ENCODE measurements at places on chromosomes 6 and 20. TPM values are rescaled to one million over a fixed set of nuclear protein-coding genes. Genes with fewer than 3 reads are reported as not detected.

GRCh38 chr6:122116835-122117627 is 282.4 kb upstream of the HSF2 start:
- H3K27me3 ChIP-seq, result peaks cover 32% of the 10 kb centered on the region
- H3K27ac ChIP-seq, result no peak overlapping the region
- H3K4me1 ChIP-seq, result no peaks in the 10 kb centered on the region
- no peak overlapping the region for H3K4me3 ChIP-seq

GRCh38 chr6:25560865-25561264 is 91.2 kb upstream of the SCGN start:
- H3K27me3 ChIP-seq, result no peaks in the 10 kb centered on the region
- H3K27ac ChIP-seq, result no peak overlapping the region

GRCh38 chr20:51610761-51611624 is 68.5 kb upstream of the NFATC2 start:
- H3K4me3 ChIP-seq, result no peak overlapping the region
- DNase-seq, result no peak
- peaks cover 41% of the 10 kb centered on the region for H3K36me3 ChIP-seq

Gene ME1
- 26.3 TPM for total RNA-seq

Gene TINAG
- total RNA-seq, result not detected

- H3K4me1 ChIP-seq, result peaks cover 8% of the 10 kb centered on the region
- no peak for DNase-seq
- peaks cover 34% of the 10 kb centered on the region for H3K27me3 ChIP-seq
- H3K27ac ChIP-seq, result no peak overlapping the region
- no peaks in the 10 kb centered on the region for H3K36me3 ChIP-seq
Measured at GRCh38 chr6:36834576-36835341, 4.5 kb downstream of the CPNE5 start.

DNA sequence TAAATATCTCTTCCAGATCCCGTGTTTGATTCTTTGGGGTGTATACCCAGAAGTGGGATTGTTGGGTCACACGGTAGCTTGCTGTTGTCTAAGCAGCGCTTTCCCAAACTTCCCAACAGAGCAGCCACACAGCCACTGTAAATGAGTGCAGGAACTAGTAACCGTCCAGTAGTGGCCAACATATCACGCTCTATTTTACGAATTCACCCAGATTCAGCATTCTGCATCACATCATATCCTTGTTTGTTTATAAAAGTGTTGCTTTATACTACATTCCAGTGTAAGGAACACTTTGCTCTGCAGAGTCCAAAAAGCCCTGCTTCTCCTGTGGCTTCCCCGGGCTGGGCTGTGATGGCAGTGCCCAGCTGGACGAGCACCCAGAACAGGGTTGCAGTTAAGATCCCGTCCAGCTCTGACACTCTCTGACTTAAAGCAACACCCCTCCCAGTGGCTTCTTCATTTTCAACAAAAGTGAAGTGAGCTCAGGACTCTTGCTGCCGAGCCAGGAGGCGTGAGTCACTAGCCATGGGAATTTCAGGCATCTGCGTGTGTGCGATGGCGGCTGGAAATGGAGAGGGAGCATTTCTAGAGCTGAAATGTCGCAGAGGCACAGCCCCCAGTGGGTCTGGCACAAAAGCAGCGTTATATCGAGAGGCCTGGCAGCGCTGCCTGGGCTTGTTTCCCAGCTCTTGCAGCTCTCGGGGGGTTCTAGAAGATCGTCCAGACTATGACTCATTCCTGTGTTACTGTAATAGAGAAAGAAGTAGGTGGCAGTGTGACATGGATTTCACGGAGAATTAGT is 216.3 kb upstream of the ECI2 start:
- no peaks in the 10 kb centered on the region for H3K27me3 ChIP-seq
- H3K4me3 ChIP-seq, result peak overlapping the region; percentile 61
- H3K36me3 ChIP-seq, result no peaks in the 10 kb centered on the region
- DNase-seq, result peak; percentile 86

GRCh38 chr6:31874836-31875572 is 3.8 kb downstream of the SLC44A4 start:
- peaks cover 9% of the 10 kb centered on the region for H3K4me1 ChIP-seq
- no peaks in the 10 kb centered on the region for H3K27me3 ChIP-seq
- peaks cover 6% of the 10 kb centered on the region for H3K36me3 ChIP-seq
- H3K27ac ChIP-seq, result no peak overlapping the region

- no peaks in the 10 kb centered on the region for H3K4me1 ChIP-seq
- no peak overlapping the region for H3K4me3 ChIP-seq
- H3K36me3 ChIP-seq, result no peaks in the 10 kb centered on the region
- H3K27me3 ChIP-seq, result peaks cover 2% of the 10 kb centered on the region
- no peak for DNase-seq
Measured at GRCh38 chr6:6882592-6882991, 225.2 kb upstream of the RREB1 start.

Gene MTG2
- 30.7 TPM for total RNA-seq
